Stimulated activated CD4-positive, alpha-beta T cell treated with anti-CD3 and anti-CD28 coated beads, Interleukin-1b, Interleukin-23, amount 100 ng/mL, for 1 hour (primary cell): ENCODE measurements at places on chromosomes 4 and X.
A peak's percentile ranks its signal among the peaks of the same experiment; 100 is the strongest.

DNA sequence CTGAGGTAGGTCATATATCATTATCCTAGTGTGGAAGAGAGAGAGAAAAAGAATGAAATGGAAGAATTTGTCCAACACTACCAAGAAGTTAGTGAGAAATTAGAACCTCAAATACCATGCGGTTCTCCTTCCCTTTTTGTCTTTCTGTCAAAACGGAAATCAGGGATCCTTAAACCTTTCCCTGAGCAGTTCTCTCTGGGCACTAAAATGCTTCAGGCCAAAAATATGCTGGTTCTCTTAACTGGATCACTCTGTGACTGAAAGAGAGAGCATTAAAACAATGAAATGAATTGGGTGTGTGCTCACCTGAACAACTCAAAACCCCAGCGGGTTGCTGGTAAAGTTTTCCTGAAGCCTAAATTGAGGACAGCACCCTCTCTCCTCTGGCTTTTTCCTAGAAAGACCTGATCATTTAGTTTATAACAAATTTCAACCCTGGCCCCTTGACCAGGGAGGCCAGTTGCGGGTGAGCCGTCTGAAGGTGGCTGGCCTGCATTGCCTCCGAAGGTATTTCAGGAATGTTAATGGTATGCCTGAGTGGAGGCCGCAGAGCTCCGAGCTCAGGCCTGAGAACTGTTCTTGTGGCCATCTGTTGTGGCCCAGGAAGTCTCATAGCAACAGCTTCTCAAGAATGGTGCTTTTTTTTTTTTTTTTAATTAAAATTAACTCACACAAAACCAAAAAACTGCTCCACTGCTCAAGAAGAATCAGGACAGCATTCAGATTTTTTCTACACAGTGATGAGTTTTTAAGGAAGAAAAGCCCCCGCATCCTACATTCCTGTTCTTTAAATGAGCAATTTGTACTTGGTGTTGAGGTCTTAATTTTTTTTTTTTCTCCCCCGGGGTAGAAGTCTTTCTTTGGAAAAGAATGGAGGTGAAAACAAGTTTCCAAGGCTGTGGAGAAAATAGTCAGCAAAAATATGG lies 155.1 kb downstream of the SHROOM3 start:
- DNase-seq = no peak

- DNase-seq = peak; percentile 24
Observed at GRCh38 chrX:119753639-119754257, 4.6 kb upstream of the SOWAHD start.

GRCh38 chrX:39459952-39460351 lies 637.8 kb downstream of the BCOR start:
- DNase-seq = no peak

- DNase-seq = no peak
Observed at GRCh38 chrX:100315566-100315965, 94.5 kb downstream of the PCDH19 start.

DNA sequence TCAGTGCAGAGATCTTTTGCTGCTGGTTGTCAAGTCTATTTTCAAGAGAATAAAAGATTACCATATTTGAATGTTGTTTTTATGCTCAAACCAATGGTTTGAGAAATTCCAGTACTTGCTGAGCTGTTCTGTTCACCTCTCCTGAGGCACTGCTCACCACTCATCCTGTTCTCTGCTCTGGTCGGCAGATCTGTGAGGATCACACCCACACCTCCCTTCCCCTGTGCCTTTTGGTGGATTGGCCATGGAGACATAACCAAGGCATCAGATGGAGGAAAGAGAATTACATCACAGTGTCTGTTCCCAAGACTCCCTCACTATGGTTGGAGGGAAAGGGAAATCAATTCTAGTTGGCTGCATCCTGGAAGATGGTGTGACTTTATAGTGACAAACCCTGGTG lies 391.6 kb downstream of the ARHGAP24 start:
- no peak for DNase-seq

DNA sequence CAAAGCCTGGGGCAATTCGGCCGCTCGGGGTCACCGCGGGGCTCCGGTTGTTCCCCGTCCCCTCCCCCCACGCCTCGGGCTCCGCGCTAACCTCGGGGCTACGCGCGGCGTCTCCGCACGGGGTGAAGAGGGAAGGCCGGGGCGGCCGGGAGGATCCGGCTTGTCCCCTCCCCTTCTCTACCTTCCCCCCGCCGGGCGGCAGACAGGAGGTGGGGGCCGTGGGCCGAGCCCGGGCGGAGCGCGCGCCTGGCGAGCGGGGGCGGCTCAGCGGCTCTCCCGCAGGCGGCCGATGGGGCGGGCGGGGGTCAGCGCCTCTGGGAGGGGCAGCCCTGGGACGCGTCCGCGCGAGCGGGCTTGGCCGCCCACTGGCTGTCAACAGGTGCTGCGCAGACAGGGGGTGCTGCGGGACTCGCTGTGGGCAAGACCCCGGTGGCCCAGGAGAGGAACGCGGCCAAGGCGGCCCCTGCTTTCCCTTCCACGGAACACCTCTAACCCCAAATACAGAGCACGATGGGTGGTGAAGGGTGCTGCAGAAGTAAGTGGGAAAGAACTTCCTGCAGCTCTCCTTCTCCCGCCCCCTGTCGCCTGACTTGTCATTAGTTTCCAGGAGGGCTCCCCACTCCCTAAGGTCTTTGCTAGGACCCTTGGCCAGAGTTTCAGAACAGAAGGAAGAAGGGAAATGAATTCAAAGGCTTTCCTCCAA lies at the start of gene PDGFC:
Gene PDGFC, minus strand, starts transcription at position 124 of the 703 bp plus-strand sequence. CDS start 896 bp downstream, outside the sequence.
- DNase-seq = no peak

DNA sequence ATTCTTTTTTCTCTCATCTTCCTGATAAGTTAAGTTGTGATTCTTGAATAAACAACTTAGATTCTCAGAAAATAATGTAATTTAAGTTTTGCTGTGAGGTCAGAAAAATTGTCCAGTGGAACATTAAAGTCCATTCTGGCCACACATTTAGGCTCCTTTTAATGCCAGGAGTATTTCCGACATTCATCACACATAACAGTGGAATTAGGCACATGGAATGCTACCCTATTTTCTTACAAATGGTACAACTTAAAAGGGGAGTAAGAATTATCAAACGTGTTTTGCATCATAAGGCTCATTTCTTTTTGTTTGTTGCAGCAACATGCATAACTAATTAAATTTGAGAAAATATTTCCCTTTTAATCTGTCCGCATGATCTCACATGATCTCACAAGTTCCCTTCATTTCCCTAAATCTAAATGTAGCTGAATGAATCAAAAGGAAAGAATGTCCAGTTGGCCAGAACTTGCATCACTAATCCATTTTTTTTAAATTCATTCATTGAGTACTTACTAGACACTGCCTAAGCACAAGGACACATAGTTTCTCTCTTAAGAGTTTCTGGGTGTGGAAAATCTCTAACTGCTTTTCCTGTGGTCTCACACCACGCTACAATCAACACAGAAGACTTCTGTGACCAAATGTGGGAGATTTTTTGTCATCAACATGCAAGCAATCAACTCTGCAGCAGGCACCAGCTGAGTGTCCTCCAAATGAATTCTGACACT lies 22.0 kb downstream of the SPARCL1 start:
- DNase-seq = no peak

- no peak for DNase-seq
Observed at GRCh38 chrX:150982235-150982787, 824 bp upstream of the HMGB3 start.

DNA sequence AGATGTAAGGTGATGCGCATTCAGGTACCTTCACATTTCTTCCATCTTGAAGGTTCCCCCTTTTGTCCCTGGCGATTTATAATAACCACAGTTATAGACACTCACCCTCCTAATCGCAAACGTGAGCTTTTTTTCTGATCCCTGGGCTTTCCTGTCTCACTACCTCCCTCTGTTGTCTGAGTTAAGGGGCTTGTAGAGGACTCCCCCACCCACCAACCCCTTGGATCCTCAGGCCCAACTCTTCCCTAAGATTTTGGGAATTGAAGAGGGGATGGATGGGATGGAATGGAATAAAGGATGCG lies 1.4 kb downstream of the CNKSR2 start:
- no peak for DNase-seq

GRCh38 chr4:34200535-34200934 lies 2043.8 kb downstream of the ARAP2 start:
- no peak for DNase-seq

DNA sequence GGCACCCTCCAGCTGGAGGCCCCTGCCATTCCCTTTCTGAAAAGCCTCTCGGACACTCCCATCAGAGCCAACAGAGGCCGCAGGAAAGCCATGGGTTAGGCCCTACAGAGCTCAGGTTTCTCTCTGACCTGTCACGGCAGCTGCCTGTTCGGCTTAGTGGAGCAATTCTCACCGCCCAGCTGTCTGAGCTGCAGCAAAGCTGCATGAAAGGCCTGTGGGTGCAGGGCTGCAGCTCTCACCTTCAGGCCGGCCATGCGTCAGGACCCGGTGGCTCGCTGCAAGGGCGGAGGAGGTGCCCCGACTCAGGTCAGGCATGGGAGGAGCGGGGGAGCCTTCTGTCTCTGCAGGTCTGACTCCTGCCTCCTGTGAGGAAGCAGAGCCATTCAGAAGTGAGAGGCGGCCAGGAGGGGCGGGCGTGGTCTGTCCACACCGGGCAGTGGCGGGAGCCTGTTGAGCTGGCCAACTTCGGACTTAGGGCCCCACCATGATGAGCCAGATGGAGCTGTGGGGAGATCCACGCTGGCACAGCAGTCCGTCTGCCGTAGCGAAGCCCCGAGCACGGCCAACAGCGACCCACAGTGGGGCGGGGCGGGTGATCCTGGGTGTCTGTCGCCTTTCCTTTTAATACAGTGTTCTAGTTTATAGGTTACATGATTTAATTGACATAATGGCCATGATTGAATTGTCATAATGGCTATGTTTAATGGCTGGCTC lies 23.4 kb downstream of the PDE6B start:
- DNase-seq = no peak

GRCh38 chr4:84967243-84967690 lies 777 bp upstream of the WDFY3 start:
- no peak for DNase-seq

- no peak for DNase-seq
Observed at GRCh38 chrX:455673-456072, 69.0 kb upstream of the PPP2R3B start.

DNA sequence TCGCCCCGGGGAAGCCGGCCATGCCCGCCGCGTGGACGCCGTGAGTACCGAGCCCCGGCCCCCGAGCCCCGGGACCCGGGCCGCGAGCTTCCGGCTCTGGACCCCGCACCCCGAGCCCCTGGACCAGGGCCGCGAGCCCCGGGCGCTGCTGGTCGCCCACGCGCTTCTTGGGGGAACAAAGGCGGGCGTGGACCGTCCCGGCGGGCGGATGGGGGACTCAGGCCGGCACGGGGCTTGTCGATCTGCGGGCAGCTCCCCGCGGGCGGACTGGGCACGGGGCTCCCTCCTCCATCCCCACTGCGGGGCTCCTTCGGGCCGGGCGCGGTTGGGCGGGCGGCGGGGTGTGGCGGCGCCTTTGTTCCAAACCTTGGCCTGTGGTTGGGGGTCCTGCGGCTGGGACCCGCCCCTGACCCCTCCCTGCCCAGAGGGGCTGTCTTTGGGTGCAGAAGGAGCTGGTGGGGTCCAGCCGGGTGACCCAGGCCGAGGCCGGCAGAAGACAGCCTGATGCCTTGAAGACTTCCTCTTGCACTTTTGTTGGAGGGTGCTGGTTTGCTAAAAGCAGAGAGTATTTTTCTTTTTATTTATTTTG lies 25.2 kb upstream of the ADD1 start:
- DNase-seq = no peak

DNA sequence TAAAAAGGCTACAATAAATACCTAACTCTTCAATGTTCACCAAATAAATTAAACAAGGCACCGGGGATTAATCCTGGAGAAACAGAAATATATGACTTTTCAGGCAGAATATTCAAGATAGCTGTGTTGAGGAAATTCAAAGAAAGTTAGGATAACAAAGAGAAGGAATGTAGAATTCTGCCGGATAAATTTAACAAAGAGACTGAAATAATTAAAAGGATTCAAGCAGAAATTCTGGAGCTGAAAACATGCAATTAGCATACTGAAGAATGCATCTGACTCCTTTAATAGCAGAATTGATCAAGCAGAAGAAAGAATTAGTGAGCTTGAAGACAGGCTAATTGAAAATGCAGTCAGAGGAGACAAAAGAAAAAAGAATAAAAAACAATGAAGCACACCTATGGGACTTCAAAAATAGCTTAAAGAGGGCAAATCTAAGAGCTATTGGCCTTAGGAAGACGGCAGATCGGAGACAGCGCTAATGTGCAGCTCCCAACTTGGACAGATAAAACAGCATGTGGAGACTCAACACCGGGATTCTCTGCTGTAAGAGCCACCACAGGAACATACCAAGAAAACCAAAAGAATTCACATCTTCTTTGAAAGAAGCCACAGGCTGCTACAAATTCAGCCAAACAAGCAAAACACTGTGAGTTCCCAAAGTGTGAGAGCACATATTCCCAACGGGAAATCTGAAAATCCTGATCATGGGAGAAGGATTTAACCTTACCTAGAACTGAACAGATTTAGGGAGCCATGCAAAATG lies 1290.9 kb downstream of the PCDH18 start:
- DNase-seq = no peak

DNA sequence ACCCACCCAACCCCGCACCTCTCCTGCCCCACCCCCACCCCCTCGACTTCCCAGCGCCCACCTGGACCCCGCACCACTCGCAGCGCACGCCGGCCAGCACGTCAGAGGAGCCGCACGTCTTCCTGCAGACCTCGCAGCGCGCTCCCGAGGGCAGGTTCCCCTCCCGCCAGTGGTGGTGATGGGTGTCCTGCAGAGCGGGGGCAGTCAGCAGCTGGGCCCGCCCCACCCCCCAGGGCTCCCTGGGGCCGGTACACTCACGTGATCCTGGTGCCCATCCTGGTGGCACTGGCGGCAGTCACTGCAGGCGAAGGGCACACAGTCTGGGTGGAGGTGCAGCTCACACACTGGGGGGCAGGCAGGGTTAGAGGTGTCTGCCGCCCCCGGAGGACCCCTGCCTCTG lies 5.1 kb downstream of the DGKQ start:
- DNase-seq = no peak

GRCh38 chr4:158649111-158649680 lies 22.5 kb downstream of the C4orf46 start:
- no peak for DNase-seq

DNA sequence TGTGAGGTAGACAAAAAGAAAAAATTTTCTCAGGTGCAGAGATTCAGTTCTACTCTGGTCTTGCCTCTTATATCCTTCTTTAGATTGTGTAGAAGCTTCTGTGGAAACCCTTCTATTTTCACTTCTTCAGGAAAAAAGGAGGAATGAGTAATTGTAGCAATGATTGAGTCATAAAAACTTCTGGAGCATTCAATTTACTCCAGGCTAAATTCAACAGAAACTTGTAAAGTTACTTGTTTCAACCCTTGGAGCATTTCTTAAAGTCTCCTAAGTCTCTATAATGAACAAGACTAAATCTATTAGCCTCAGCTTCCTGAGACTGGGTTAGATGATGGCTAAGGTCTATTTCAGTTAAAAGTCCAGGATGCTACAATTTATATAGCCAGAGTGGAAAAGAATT lies 29.9 kb downstream of the BOD1L1 start:
- no peak for DNase-seq

DNA sequence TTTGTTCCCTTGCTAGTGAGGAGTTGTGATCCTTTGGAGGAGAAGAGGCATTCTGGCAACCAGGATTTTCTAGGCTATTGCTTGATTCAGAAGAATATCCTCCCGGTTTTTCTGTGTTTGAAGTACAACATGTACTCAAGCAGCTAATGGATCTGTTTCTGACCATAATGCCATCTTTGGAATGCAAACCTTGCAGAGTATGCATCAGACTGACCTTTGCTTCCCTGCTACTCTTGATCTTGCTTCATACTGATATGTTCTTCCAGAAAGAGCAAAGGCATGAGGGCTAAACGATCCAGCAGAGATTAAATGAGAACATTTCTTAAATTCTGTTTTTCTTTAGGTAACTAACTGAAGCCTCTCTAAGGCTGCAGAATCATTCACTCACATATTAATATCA lies 265.4 kb upstream of the SLC7A11 start:
- no peak for DNase-seq

- no peak for DNase-seq
Observed at GRCh38 chr4:155468282-155468681, 91.5 kb upstream of the MAP9 start.
